ENCODE measurements at places on chromosomes 11 and 22.

- DNase-seq: peak; percentile 27
Measured at GRCh38 chr22:30210235-30210909, 36.2 kb downstream of the LIF start.

DNA sequence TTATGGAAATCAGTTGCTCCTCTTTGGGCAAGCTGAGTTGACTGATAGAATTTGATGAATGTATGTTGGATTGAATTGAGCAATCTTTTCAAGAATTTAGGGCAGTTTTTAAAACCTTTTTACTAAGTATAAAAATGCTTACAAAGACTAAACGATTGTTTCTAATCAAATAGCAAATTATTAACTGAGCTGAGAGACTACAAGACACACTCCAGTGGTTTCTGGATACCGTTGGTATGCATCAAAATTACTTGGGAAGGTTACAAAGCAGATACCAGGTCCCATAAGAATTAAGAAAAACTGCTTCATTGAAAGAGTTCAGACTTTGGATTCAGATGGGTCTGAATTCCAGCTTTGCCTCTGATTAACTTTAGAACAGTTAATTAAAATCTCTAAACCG is 721.4 kb downstream of the FAM181B start:
- DNase-seq: no peak

- no peak for DNase-seq
Measured at GRCh38 chr11:13261591-13262061, 16.0 kb upstream of the BMAL1 start.

DNA sequence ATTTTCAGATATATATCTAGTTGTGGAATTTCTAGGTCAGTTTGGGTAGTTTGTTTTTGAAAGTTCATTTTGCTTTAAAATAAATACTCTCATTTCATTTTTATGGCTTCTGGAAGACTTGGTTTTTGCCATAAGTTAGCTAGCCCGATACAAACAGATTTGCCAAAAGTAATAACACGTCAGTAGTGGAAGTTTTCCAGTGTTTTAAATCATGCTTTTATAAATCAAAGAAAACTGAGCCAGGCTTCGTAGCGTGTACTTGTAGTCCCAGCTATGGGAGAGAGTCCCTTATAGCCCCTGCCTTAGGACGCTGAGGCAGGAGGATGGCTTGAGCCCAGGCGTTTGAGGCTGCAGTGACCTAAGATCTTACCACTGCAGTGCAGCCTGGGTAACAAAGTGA is 21.7 kb upstream of the MICALL1 start:
- no peak for DNase-seq

GRCh38 chr11:111729831-111730311 is 36.3 kb downstream of the PPP2R1B start:
- DNase-seq: no peak

GRCh38 chr11:23767576-23767975 is 729.3 kb upstream of the LUZP2 start:
- DNase-seq: no peak

GRCh38 chr11:104678408-104678807 is 219.9 kb downstream of the CASP12 start:
- no peak for DNase-seq

DNA sequence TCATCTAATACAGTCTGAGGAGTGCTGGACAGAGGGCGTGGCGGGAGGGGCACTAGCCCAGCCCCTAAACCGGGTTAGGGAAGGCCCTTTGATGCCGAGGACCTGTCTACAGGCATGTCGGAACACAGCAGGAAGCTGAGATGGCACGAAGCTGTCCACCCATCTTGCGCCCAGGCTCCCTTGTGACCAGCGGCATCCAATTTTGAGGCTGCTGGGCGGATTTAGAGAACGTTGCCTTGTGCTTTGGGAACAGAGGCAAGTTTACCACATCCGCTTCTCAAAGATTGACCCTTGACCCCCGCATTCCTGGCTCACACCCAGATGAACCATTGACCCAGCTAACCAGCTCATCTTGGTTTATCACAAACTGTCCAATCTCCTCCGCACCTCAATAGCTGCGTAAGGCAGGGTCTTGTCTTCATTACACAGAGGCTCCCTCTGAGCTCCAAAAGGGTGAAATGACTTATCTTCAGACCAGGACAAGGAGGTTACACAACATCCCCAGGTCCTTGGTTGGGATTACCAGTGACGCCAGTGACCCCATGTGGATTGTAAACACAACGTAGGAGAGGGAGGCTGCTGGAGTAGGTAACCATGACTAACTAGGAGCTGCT is 4.5 kb downstream of the FAM83F start:
- no peak for DNase-seq

GRCh38 chr11:95968585-95968984 is 44.7 kb upstream of the MTMR2 start:
- no peak for DNase-seq

GRCh38 chr11:27011560-27012233 is 17.8 kb downstream of the FIBIN start:
- DNase-seq: no peak

DNA sequence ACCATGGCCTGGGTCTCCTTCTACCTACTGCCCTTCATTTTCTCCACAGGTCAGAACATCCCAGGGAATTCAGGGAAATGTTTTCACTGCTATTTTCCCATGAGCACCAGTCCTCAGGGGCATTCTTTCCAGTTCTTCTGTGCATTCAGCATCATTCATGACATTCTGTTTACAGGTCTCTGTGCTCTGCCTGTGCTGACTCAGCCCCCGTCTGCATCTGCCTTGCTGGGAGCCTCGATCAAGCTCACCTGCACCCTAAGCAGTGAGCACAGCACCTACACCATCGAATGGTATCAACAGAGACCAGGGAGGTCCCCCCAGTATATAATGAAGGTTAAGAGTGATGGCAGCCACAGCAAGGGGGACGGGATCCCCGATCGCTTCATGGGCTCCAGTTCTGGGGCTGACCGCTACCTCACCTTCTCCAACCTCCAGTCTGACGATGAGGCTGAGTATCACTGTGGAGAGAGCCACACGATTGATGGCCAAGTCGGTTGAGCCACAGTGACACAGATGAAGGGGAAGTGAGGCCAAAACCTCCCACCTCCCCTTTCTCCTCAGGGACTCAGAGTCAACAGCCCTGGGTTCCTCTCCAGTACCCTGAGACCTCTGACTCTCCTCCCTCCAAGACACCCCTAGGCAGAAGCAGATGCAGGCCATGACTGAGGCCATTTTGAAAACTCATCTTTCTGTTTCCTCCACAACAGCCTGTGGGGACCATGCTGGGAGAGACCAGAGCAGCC is 15.9 kb upstream of the IGLL5 start:
- no peak for DNase-seq

- no peak for DNase-seq
Measured at GRCh38 chr11:16404781-16405285, 48.5 kb upstream of the SOX6 start.

GRCh38 chr22:41746567-41747400 is 47.5 kb downstream of the MEI1 start:
- DNase-seq: peak; percentile 67

- no peak for DNase-seq
Measured at GRCh38 chr11:74697722-74698121, 33.5 kb downstream of the CHRDL2 start.

DNA sequence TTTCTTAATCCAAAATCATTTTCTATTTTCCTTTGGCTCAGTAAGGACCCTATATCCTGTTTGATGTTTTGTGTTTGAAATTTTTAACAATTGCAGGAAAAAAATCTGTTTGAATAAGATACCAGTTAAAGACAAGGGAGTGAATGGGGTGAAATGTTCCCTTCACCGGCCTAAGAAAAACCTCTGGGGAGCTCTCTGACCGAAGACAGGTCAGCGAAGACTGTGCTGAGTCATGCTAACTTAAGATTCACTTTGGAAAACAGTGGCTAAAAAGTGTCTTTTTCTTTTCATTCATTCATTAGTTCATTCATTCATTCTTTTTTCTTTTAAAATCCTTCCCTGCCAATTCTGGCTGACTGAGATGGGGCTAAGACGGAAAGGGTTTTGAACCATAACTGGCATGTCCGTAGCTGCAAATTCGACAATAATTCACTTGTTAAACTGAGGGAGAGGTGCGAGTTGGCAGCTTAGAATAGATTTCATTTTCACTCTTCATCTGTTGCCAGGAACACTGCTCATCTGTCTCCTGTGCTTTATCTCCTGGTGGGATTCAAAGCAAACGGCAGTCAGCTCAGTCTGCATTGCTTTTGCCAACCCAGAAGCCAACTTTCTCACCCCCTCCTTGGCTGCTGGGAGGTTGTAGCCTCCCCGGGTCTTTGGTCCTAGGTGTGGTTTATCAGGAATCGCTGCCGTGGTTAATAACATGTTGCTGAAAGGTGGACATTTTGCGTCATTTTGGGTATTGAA is 434.0 kb upstream of the LARGE1 start:
- DNase-seq: no peak

- no peak for DNase-seq
Measured at GRCh38 chr11:76307396-76307795, 73.5 kb downstream of the THAP12 start.

GRCh38 chr22:36976606-36977005 is 42.6 kb downstream of the TST start:
- no peak for DNase-seq

- DNase-seq: no peak
Measured at GRCh38 chr11:2688381-2689231, 11.2 kb downstream of the KCNQ1OT1 start.

DNA sequence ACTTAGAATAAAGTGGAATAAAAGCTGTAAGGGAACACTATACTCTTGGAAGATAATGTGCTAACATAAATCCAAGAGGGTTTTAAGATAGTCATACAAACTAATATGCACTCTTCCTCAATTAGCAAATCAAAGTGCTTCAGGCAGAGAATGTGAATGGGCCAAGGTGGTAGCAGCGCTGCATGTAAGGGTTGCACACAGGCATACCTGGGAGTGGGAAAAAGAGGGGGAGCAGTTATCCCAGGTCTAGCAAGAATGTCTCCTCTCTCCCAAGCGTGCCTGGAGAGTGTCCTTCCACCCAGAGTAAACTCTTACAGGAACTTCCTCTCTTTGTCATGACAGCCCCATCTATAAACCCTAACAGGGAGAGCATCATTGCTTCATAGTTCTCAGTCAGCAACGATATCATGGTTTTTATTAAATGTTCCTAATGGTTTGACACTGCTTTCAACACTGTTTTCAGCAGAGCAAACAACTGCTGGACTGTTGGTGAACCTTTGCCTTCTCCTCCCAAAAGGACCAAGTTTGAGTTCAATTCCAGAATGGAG is 61.6 kb downstream of the SYTL2 start:
- DNase-seq: no peak

- no peak for DNase-seq
Measured at GRCh38 chr22:37157516-37158285, 8.0 kb upstream of the IL2RB start.

GRCh38 chr22:42379966-42380537 is 52.2 kb downstream of the NFAM1 start:
- DNase-seq: no peak

DNA sequence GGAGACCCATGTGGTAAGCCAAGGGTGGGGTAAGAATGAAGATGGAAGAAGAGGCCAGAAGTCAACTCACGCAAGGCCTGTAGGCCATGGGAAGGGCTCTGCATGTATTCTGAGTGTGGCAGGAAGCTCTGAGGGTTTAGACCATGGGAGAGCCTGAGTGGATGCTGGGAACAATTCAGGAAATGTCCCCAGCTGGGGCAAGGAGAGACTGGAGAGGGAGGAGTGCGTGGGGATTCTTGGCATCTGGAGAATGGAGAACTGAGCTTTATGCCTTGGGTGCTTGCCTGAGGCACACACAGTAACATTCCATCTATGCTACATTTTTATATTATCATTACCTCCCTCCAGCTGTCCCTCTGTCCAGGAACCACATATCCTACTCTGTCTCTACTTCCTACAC is 50.4 kb upstream of the CD82 start:
- no peak for DNase-seq

DNA sequence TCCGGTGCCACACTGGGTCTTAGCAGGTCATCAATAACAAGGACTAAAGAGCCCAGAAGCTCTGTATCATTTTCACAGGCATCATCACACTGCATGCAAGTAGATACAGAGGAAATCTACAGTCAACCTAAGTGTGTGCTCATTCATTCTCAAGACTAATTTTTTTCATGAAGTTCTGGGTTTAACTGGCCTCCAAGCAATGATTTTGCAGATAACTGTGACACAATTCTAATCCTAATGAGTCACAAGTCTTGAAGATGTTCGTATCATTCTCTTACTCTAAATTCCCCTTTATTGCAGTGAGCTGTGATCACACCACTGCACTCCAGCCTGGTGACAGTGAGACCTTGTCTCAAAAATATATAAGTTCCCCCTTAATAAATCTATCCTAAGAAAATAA is 2.5 kb downstream of the OR52W1 start:
- no peak for DNase-seq

DNA sequence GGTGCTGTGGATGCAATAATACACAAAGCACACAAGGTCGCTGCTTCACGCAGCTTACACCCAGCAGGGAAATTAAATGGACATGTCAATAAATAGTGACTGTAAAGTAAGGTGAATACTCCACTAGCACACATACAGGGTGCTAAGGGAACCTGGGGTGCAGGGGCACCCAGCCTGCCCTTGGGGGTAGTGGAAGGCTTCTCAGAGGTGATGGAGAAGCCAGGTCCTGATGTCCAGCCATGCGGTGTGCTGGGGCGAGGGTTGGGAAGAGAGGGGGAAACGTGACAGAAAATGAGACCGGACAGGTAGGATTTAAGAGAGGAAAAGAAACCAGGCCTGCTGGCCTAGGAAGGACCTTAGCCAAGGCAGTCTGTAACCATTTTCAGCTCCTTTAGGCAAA is 200.5 kb downstream of the GRIK4 start:
- no peak for DNase-seq

DNA sequence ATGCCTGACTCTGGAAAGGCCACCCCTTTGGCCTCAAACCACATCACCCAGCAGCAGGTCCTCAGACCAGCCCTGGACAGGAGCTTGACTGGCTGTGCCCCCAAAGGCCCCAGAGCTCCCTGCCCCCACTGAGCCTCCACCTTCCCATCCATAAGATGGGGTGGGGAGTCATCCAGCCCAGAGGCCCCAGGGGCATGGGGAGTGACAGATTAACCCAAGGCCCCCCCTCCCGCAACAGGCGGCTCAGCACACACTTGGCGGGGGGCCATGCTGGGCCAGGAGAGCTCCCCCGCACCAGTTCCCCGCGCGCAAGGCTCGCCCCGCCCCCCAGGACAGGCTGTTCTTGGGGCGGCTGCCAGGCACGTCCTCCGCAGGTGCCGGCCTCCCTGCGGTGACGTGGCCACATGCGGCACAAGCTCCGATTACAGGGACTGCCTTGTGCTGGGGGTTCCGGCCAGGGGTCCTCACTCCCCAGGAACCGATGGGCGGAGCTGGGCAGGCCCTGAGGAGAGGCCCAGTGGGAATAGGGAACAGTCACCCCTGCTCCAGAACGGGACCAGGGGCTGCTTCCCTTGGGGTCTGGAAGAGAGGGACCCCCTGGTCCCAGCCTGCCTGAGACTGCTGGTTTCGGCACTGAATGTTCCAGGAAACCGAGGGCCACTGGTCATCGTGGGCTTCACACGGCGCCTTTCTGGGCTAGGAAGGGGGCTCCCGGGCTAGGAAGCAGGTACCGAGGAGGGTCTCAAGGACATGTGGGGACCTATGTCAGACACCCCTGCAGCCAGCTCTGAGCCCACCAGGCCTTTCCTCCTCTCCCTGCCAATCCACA is 5.1 kb upstream of the CDKN1C start:
- no peak for DNase-seq

Measured in neural crest cell (in vitro differentiated cells).